AG20443 (cell line): ENCODE measurements at places on chromosomes 1 and 21.
A peak's percentile ranks its signal among the peaks of the same experiment; 100 is the strongest.

GRCh38 chr1:3541936-3542335 lies 69.4 kb downstream of the MEGF6 start:
- no peak for DNase-seq

- DNase-seq = no peak
Measured at GRCh38 chr1:30847358-30847972, 61.1 kb downstream of the SDC3 start.

DNA sequence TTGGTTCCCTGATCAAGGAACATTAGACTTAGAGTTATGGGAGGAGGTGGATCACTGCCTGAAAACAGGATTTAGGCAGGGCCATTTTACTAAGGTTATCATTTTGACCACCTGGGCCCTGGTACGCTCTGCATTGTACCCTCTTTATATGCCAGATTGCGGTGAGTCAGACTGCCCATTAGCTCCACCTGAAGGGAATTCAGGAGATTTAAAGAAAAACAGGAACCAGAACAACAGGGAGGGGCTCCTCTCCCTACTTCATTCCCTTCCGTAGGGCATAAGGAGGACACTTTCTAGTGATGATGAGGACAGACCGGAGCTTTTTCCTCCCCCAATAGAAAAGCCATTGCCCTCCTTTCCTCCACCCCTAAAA lies 20.6 kb upstream of the ITLN1 start:
- no peak for DNase-seq

GRCh38 chr1:208397286-208397685 lies 153.1 kb upstream of the PLXNA2 start:
- no peak for DNase-seq

DNA sequence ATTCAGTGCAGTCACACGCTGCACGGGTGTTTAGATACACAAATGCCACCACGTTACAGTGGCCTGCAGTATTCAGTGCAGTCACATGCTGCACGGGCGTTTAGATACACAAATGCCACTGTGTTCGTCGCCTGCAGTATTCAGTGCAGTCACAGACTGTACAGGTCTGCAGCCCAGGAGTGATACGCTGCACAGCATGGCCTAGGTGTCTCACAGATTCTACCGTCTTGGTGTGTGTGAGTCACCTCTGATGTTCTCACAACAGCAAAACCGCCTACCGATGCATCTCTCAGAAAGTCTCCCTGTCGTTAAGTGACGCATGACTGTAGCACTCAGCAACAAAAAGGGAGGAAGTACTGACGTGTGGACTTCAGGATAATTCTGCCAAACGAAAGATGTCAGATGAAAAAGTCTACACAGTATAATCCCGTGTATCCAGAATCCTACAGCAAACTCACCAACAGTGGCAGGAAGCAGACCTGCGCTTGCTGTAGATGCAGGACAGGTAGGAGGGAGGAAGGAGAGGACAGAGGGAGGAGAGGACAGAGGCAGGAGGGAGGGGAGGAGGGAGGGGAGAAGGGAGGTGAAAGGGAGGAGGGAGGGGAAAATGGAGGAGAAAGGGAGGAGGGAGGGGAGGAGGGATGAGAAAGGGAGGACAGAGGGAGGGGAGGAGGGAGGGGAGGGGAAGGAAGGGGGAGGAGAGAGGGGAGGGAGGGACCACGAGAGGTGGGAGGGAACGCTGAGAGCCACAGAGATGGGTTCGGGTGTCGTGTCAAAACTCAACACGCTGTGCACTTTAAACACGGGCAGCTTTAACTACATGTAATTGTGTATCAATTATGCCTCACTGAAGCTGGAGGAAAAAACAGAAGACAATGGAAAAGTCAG lies 36.3 kb upstream of the PCBP3 start:
- DNase-seq = no peak

- DNase-seq = no peak
Measured at GRCh38 chr1:151197863-151198253, 494 bp upstream of the PIP5K1A start.

- DNase-seq = no peak
Measured at GRCh38 chr1:61498342-61498741, 226.6 kb downstream of the TM2D1 start.

GRCh38 chr1:169538998-169539871 lies 47.0 kb downstream of the F5 start:
- DNase-seq = peak; percentile 21

DNA sequence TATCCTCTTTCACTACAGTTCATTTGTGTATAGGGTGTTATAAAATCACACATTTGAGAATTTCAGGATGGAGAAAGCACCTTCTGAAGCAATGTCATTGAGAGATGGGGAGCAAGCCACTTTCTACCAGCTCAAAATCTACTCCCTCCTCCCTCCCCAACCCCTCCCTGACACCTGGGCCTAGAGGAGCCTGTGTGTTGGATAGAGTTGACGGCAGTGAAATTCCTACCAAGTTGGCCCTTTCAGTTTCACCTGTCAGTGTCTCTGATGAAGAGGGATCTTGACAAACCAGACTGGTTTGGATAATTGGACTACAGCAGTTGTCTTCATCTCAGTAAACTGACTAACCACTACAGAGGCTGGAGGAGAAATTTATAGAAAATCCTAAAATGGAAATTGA lies 125.0 kb upstream of the HOOK1 start:
- no peak for DNase-seq

- DNase-seq = no peak
Measured at GRCh38 chr1:107328087-107328486, 187.2 kb downstream of the NTNG1 start.

DNA sequence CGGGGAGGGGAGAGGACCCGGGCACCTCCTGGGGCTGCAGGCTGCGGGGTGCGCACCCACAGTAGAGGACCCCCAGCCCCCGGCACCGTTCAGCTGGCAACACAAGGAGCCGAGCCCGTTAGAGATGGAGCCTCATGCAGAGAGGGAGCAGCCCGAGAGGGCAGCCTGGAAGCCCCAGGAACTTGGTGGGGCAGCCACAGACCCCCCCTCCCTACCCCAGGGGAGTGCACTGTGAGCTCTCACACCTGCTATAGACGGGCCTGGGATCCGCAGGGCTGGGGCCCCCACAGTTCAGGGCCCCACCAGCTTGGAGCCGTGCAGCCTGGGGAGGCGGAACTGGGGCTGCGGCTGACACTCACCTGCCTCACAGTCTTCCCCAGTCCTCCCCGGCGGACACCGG lies 47.0 kb downstream of the ARHGEF16 start:
- DNase-seq = no peak

GRCh38 chr1:200372885-200373181 lies 37.0 kb downstream of the ZNF281 start:
- DNase-seq = no peak

- peak; percentile 62 for DNase-seq
Measured at GRCh38 chr1:154943649-154944400, 7.3 kb upstream of the PMVK start.

- no peak for DNase-seq
Measured at GRCh38 chr1:87926131-87926830, 597.6 kb downstream of the LMO4 start.

- DNase-seq = no peak
Measured at GRCh38 chr1:63428815-63429214, 61.4 kb downstream of the ALG6 start.

GRCh38 chr1:25893116-25893515 lies 13.1 kb downstream of the STMN1 start:
- no peak for DNase-seq

GRCh38 chr1:28577738-28578536 lies 14.1 kb upstream of the RAB42 start:
- DNase-seq = no peak

DNA sequence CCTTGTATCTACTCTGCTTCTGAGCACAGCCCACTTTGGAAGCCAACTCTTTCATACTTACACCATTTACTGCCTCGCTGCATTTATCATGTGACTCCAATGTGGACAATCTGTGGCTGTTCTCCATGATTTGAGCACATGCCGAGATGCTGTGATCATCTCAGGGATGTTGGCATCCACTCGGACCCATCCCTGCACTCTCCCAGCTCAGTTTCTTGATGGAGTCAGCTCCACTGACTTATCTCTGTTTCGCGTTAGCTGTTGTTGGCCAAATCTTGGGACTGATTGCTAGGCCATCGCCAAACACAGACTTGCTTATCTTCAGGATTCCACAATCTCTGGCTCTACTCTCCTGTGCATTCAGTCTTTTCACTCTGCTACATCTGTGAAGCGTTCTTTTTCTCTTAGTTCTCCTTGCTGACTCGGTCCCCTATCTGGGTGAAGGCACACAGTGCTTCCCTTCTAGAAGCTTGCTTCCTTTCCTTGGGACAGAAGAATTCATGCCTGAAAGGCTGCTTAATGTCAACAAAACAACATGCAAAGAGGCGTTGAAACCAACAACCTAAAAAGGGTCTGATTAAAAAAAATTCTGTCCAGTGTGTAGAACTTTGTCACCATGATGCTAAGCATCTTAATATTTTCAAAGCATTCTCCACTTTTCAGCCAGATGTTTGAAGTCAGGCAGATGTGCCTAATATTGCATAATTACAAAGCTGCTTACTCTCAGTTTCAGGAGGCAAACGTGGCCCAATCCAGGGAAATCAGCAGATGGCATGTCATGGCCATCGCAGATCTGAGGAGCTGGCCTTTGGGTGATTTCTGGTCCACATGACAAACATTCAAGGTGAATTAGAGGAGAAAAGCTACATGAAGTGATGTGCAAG lies 120.7 kb downstream of the NGF start:
- DNase-seq = no peak

DNA sequence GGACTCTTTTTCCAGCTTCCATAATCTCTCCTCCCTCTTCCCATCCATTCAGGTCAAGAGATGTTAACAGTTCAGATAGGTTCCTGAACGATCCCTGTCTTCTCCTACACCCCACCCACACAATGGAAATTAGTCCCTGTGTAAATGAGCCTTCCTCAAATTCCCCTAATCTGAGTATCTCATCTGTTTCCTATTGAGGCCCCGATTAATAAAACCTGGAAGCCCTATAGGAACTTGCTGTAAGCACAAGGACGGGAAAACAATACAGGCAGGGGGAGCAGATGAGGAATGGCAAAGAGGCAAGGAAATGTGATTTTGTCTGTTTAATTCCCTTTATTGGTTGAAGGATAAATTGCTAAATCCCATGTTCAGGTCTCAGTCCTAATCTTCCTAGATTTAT lies 7.1 kb upstream of the GPX7 start:
- no peak for DNase-seq

DNA sequence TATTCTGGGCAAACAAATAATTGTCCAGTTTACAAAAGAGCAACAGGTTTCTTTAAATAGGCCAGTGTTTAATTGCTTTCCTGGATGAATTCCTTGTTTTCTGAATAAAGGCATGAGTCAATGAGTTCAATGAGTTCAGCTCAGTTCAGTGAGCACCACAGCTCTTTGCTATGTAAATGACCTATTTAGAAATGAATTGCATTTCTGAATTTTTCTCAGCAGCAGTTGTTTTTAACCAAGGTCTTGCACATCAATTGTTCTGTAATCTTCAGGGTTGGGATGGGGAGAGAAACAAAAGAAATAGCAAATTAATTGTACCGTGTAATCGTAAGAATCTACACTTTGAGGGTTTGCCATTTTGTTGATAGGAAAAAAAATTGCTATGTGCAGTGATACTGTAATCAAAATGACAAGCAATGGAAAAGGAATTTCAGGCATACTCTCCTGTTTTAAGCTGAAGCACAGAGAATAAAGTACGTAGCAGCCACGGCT lies 45.7 kb downstream of the MIS18A start:
- peak; percentile 60 for DNase-seq

- no peak for DNase-seq
Measured at GRCh38 chr1:89616844-89617627, 15.9 kb upstream of the LRRC8C start.

DNA sequence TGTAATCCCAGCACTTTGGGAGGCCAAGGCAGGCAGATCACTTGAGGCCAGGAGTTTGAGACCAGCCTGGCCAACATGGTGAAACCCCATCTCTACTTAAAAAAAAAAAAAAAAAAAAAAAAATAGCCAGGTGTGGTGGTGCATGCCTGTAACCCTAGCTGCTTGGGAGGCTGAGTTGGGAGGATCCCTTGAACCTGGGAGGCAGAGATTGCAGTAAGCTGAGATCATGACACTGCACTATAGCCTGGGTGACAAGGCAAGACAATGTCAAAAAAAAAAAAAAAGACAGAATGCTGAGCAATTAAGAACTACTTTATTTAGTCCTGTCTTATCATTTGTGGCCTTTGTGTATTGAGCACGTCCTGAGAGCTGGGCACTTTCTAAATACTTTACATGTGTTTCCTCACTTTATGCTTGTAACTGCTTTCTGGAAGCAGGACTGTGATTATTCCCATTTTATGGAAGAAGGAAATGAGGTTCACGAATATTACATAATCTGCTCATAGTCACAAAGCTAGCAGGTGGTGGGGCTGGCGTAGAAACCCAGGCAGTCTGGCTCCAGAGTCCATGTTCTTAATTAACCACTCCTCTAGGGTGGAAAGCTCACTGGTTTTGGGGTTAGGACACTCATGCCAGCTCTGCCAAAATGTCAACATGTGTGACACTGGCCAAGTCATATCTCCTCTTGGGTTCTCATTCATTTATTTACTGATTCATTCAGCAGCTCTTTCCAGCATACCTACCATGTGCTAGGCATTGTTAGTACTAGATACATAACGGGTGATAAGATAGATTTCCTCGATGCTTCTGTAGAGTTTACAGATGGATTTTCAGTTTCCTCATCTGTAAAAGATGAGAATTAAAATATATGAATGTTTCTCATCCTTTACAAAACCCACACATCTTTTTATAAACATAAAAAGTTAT lies 57.7 kb downstream of the DDR2 start:
- DNase-seq = peak; percentile 54

- DNase-seq = no peak
Measured at GRCh38 chr1:210727709-210728108, 399.0 kb downstream of the HHAT start.

- no peak for DNase-seq
Measured at GRCh38 chr1:227093309-227093708, 153.2 kb downstream of the COQ8A start.

DNA sequence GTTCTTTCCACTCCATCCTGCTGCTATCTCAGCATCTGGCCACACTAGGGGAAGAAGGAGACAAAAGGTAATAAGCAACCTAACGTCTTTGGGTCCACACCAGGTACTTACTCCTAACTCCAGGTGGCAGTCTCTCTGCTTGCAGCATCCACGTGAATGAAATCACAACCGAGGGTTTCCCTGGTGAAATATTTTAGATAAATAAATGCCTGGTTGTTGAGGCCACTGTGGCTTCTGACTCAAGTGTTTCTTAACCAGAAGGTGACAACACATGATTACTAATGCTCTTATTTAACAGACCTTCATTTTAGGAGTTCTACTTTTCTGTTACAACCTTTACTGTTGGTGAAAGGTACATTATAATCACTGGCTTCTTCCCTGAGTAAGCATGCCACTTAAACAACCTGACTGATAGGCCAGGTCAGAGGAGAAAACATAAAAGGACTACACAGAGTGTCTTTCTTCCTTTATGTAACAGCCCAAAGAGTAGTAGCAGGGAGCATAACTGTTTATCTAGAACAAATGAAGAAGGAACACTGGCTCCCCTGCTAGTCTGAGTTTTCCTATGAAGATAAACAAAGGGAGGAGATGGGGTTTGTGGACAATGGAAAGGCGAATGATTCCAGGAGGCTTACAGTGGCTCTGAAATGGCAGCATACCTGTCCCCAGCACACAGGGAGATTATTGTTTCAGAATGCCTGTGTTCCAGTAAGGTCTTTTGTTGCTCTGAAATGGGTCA lies 59.9 kb downstream of the SYT6 start:
- DNase-seq = peak; percentile 40

GRCh38 chr21:17610911-17611310 lies 1.8 kb downstream of the BTG3 start:
- DNase-seq = peak; percentile 11
